ENCODE measurements at places on chromosomes 5 and 9.
A peak's percentile ranks its signal among the peaks of the same experiment; 100 is the strongest.

GRCh38 chr5:145008876-145009530 is 826.1 kb downstream of the PRELID2 start:
- DNase-seq, result no peak

- DNase-seq, result peak; percentile 18
Observed at GRCh38 chr5:96936431-96937320, 796 bp downstream of the LNPEP start.

- DNase-seq, result no peak
Observed at GRCh38 chr9:73845954-73846690, 651.0 kb upstream of the RORB start.

DNA sequence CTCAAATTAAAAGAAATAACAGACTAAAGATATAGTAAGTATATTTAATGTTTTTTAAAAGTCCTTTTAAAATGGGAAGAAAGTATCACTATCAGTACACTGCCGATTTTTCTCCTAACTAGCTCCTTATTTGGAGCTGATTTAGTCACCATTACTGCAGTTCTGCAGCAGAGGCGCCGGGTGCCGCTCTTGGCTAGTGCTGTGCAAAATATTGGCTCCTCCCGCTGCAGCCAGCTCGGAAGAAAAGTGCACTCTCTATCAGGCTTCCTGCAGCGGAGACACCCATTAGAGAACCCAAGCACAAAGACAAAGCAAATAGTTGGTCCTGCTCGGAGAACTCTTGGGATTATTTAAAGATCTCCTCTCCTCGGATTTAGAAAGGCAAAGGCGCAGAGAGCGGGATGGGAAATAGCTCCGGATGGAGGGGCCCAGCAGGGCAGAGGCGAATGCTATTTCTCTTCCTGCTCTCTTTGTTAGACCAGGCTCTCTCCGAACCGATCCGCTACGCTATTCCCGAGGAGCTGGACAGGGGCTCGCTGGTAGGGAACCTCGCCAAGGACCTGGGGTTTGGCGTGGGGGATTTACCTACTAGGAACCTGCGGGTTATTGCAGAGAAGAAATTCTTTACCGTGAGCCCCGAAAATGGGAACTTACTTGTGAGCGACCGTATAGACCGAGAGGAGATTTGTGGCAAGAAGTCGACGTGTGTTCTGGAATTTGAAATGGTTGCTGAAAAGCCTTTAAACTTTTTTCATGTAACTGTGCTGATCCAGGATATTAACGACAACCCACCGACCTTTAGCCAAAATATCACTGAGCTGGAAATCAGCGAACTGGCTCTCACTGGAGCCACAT is at the start of gene PCDHGB3:
Gene PCDHGB3 (plus strand): TSS at position 249 of the 855 bp plus-strand sequence. CDS start 153 bp downstream, at position 402.
- no peak for DNase-seq

DNA sequence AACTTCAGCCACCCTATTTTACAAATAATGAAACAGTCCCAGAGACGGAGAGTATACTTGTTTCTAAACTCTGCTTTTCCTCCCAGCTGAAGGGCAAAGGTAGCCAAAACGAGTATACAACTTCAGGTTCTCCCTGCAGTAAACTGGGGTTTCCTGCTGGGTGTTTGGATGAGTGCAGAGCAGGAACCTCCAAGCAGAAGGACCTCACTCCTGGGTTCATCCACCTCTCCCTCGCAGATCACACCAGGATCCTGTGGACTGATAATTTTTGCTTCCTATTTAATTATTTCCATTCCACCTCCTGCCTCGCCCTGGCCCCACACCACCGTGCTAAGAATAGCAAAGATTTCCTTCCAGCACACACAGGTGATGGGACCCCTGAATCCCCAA is 2.0 kb upstream of the FOXB2 start:
- no peak for DNase-seq

Measured in activated CD4-positive, alpha-beta T cell treated with anti-CD3 and anti-CD28 coated beads, Interleukin-2, amount 50 U/mL, for 4 hours (primary cell).